ENCODE measurements at places on chromosomes 16 and 17.

DNA sequence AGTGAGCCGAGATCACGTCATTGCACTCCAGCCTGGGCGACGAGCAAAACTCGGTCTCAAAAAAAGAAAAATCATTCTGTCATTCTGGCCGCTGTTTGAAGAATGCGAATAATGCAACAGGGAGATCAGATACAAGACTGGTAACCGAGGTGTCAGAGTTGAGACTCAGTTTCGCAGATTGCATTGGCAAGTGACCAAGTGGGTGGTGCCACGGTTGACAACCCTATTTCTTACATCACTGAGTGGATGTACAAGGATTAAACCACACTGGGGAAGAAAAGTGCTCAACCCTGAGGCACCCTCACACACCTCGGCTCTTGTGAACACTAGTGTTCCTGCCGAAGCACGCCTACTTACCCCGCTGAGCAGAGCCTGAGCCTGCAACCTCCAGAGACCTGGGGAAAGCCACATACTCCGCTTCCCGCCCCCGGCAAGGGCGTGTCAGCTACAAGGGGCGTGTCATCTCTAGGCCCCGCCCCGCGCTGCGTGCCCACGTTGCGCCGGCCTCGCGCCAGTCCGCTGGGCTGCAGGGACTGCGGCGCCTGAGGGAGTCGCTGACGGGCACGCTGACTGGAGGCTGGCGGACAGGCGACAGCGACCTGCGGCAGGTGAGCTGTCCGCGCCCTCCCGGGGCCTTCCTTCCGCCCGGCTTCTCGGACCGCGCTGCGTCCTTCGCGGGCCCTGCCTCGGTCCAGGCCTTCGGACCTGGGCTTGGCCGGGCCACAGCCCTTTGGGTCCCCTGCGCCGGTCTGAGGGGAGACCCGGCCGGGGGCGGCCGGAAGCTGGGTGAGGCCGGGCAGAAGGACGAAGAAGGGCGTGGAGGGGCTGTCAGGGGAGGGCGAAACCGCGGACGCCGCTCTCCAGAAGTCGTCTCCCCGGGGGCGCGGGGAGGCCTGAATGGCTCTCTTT, at the start of gene HMOX2:
HMOX2 (plus strand) TSS at position 519 of the 909 bp plus-strand sequence. CDS start 29,127 bp downstream, outside the sequence.
- peak; percentile 91 for DNase-seq

GRCh38 chr17:41615454-41615853, 2.9 kb upstream of the KRT16 start:
- no peak for DNase-seq

DNA sequence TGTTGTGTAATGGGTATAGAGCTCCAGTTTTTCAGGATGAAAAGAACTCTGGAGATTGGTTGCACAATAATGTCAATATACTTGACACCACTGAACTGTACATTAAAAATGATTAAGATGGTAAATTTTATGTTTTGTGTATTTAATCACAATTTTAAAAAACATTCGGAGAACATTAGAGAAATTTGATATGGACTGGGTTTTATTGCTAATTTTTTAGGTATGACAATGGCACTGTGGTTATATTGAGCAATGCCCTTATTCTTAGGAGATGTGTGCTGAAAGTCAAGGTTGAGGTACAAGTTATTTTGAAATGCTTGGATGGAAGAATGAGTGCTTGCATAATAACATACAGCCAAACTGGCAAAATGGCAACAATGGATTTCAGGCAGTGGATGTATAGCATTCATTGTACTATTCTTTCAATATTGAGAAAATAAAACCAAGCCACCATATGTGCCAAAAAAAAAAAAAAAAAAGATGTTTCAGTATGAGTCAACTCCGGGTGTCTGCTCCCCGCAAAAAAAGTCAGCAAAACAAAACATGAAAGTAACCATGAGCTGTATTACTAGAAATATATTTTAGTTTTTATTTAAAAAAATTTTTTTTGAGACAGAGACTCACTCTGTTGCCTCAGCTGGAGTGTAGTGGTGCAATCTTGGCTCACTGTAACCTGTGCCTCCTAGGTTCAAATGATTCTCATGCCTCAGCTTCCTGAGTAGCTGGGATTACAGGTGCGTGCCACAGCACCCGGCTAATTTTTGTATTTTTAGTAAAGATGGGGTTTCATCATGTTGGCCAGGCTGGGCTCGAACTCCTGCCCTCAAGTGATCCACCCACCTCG, 19.8 kb downstream of the HOXB1 start:
- DNase-seq = no peak

DNA sequence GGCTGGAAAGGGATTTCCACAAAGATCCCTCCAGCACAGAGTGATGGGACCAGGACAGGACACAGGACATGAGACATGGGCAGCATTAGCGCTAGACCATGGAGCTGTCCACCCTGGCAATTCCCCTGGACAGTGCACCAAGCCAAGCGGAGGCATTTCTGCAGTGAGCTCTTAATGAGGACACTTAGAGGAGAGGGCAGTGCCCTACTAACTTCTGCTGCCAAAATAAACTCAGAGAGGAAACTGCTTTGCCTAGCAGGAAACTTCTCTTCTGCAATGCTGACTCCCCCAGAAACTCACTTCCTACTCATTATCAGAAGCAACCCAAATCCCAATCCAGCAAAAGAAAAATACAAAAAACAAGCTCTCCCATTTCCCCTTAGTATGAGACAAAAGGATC, 119.2 kb downstream of the HS3ST2 start:
- DNase-seq = no peak

DNA sequence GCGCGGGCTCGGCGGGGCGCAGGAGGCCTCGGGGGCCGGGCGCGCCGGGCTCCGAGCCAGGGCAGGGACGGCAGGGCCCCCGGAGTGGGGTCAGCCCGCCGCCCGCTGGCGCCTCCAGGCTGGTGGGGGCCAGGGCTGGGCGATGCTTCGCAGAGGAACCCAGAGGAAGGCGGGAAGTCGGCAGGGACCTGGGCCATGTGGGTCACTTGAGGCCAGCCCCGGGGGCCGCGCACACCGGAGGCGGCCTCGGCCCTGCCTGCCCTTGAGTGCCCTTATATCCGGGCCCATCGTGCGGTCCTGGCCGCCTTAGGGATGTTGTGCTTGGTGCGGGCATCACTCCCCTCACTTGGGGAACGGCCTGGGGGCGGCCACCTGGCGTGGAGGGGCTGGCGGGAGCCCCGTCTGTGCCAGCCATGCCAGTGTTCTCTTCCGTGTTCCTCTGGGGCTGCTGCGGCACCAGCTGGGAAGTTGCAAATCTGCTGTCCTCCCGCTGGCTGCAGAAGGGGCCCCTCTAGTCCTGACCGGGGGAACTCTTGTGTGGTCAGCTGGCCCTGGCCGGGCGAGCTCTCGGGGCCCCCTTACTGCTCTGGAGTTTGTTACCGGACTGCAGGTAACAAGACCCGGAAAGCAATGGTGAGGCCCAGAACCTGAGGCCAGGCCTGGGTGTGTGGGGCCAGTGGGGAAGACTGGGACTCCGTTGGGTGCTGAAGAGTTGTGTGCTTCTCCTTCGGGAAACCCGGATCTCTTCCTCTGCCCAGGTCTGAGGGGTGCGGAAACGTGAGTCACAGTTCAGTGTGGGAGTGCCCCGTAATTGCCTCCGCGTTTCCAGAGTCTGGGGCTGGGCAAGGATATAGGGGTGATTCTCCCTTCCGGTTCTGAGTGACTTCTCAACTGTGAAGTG, 849 bp downstream of the CAPN15 start:
- DNase-seq = peak; percentile 25

- DNase-seq = no peak
Observed at GRCh38 chr17:8480011-8480976, 44.6 kb downstream of the NDEL1 start.

- DNase-seq = no peak
Observed at GRCh38 chr16:31376705-31377104, 16.4 kb upstream of the ITGAD start.

DNA sequence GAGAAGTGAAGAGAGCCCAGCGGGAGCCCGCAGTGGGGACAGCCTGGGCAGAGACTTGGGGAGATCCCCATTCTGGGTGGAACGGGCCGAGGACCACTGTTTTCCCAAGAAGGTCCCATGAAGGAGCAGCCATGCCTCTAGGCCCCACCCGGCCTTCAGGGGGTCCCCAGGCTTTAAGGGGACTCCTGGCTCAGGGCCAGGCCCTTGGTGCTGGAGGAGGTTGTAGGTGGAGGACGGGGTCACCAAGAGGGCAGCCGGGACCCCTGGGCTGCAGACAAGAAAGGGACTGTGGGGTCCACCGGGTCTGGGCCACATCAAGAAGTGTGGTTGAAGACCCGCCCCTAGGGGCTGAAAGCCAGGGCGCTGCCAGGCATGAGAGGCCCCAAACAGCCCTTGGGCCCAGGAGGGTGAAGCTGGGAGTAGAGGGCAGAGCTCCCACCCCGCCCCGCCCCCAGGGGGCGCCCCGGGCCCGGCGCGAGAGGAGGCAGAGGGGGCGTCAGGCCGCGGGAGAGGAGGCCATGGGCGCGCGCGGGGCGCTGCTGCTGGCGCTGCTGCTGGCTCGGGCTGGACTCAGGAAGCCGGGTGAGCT, at the start of gene PRSS21:
PRSS21 (plus strand) TSS at position 487 of the 589 bp plus-strand sequence; CDS start at position 519, 32 bp downstream.
- peak; percentile 21 for DNase-seq

- DNase-seq = no peak
Observed at GRCh38 chr16:35154627-35155026, 1695.2 kb downstream of the TP53TG3F start.

DNA sequence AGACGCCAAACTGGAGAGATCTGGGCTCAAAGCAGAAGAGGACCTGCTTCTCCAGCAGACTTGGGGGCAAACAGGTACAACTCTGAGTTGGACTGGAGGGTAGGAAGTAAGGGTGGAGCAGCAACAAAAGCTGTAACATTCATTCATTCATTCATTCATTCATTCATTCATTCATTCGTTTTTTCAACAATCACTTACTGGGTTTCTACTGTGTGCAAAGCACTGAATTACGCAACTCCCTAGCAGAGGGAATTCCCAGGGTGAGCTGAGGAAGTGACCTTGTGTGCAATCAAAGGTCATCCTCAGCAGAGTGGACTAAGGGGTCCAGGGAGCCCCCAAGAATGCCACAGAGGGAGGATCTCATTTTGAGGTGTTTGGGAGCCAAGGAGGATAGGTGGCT, 231.1 kb upstream of the SDK2 start:
- DNase-seq = no peak

DNA sequence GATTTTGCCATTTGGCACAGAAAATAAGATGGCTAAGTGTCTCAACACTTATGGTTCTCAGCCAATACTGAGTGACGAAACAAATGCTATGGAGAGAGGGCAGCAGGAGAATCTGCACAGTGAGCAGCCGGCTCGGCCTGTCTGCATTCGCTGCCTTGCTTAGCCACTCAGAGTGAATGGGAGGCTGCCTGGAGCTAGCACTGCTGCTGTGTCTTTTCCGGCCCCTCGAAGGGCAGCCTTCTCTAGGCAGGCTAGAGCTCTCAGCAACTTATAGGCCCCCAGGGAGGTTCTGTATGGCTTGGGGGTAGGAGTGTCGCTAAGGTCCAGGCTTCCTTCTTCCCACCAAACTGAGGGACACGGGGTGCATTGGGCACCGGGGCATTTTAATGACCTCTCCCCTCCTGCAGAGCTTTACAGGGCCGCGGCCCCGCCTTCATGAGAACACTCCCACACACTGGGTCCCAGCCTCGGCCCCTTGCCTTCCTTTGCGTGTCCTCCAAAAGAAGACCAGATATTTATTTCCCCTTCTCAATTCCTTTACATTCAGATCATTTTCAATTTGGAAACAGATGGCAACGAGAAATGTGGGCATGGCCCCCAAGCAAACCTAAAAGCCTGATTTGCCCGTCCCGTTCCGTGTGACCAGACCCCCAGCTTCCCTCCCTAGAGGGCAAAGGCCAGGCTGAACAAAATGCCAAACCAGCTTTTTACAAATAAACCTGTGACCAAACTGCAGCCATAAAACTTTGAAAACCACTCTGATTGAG, 670.9 kb downstream of the TOX3 start:
- no peak for DNase-seq

GRCh38 chr17:35265566-35266141, 22.8 kb downstream of the SLFN5 start:
- no peak for DNase-seq

DNA sequence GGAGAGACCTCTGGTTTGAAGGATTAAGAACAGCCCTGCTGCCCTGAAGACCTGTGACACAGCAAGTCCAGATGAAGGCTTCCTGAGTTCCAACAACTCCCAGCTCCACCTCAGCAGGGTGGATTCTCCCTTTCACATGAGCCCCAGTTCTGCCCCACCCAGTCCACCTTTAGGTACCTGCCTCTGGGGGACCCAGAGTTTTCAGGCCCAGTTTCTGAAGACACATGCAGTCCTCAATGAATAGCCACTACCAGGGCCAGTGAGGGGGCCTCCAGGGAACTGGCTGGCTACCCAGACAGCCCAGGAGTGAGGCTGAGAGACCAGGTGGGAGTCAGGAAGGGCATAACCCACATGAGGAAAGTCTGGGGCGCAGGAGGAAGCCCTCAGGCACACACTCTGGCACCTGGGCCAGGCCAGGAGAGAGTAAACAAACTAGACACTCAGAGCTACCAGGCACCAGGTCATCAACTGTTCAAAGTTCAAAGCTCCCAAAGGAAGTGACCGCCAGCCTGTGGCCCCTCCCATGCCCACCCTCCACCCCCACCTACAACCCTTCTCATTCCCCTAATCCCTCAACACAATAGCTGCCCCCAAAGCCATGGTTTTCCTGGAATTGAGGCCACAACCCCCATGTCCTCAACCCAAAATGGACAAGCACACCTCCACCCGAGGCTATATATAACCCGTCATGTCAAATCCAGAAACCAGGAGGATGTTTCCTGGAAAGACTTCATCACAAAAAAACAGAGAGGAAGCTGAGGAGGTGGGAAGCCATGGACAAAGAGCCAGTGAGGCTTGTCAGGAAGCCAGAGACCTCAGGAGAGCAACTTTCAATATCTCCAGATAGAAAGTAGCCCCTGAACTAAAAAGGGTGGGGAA, 2.1 kb downstream of the MYO18A start:
- DNase-seq = no peak

DNA sequence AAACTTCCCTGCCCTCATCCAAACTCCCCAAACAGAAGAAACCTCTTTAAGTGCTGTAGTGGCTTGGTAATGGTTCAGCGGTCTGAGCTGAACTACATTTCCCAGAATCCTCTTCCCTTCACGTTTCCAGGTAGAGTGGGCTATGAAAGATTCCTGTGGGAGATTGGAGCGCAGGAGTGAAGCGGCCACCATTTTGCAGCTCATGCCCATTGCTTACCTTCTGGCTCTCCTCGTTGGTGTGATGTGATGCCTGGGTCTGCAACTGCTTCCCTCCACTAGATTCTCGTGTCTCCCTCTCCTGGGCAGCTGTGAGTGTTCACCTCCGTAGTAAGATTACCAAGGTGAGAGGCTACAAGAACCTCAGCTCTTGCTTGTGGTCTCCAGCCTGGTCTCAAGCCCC, 82.1 kb downstream of the GPR139 start:
- no peak for DNase-seq

- no peak for DNase-seq
Observed at GRCh38 chr16:20899071-20899470, 1.1 kb downstream of the DCUN1D3 start.

- DNase-seq = peak; percentile 56
Observed at GRCh38 chr17:3447625-3448024, 14.0 kb upstream of the OR1E2 start.

GRCh38 chr17:48046296-48046695, 1.9 kb upstream of the NFE2L1 start:
- no peak for DNase-seq
